Activated T-cell treated with anti-CD3 and anti-CD28 coated beads, Interleukin-2, amount 50 U/mL, for 24 hours (primary cell): ENCODE measurements at places on chromosomes 4 and X.

DNA sequence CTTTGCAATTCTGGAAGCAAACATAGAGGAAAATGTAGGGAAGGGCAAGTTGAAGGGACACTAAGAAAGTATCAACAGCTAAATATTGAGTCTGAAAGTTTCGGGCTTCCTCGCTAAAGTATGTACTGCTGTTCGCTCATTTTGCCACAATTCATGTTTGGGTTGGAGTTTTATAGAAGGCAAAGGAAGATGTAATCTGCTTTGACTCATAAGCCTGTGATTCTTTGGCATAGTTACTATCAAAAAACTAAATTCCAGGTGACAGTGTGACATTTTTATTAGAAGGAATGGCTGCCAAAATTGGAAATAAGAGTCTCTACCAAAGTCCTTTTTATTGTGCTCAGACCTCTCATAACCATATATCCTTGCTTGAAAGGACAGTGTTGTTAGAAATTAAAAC lies 336.7 kb upstream of the ADGRL3 start:
- no peaks in the 10 kb centered on the region for H3K27me3 ChIP-seq
- DNase-seq, result no peak
- no peak overlapping the region for H3K4me3 ChIP-seq
- no peaks in the 10 kb centered on the region for H3K4me1 ChIP-seq

DNA sequence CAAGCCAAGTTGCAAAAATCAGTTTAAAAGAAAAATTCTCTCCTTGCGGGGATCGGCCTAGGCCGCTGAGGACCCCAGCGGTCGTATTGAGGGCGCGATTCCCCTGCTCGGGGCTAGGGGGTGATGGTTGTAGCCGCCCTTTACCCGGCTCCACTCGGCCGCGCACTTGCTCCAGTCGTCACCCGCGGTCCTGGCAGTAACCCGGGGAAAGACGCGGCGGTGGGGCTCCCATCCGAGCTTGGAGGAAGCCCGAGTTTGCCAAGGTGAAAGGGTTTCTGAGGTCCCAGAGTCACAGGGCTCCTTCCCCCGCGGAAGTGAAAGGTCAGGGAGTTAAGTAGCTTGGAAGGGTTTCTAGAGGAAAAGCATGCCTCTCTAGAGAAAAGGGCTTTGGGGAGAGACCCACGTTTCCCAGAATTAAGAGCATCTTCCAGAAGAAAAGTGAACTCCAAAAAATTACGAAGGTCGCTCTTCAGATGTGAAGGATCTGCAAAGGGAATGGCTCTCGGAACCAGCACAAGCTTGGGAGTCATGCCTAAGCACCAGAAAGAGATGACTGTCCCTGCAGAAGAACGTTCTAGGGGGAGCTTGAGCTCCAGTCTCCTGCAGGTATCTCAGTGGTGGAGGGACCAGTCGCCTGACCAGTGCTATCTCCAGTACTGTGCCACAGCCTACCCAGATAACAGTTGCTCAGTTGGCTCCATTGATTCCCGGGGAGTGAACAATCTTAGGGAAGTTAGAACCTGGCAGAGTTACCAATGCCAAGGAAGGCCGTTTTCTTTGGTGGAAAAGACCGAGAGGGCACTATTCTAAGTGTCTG lies 875 bp downstream of the LAP3 start:
- peaks cover 56% of the 10 kb centered on the region for H3K36me3 ChIP-seq
- peaks cover 29% of the 10 kb centered on the region for H3K4me1 ChIP-seq
- peak overlapping the region; percentile 91 for H3K4me3 ChIP-seq
- H3K27me3 ChIP-seq, result no peaks in the 10 kb centered on the region
- peak; percentile 47 for DNase-seq
- peak overlapping the region; percentile 96 for H3K27ac ChIP-seq

GRCh38 chrX:153588021-153588781 lies 10.7 kb downstream of the CCNQ start:
- no peak for DNase-seq
- H3K27me3 ChIP-seq, result peaks cover 23% of the 10 kb centered on the region
- H3K4me1 ChIP-seq, result peaks cover 8% of the 10 kb centered on the region
- H3K27ac ChIP-seq, result no peak overlapping the region
- H3K4me3 ChIP-seq, result no peak overlapping the region
- H3K36me3 ChIP-seq, result peaks cover 56% of the 10 kb centered on the region

GRCh38 chr4:52126966-52127365 lies 75.9 kb downstream of the SPATA18 start:
- no peaks in the 10 kb centered on the region for H3K36me3 ChIP-seq
- H3K4me1 ChIP-seq, result no peaks in the 10 kb centered on the region
- no peak overlapping the region for H3K4me3 ChIP-seq
- DNase-seq, result no peak
- H3K27ac ChIP-seq, result no peak overlapping the region

GRCh38 chrX:49171752-49172279 lies at the start of gene PLP2:
TSS of gene PLP2 (plus strand) at chrX:49171898. CDS start at chrX:49172001, 103 bp downstream.
- H3K27me3 ChIP-seq, result no peaks in the 10 kb centered on the region
- peak within 1 kb of the TSS; percentile 88 for H3K4me3 ChIP-seq
- H3K36me3 ChIP-seq, result peaks cover 47% of the 10 kb centered on the region
- peak within 1 kb of the TSS; percentile 94 for H3K27ac ChIP-seq
- H3K4me1 ChIP-seq, result peaks cover 45% of the 10 kb centered on the region

DNA sequence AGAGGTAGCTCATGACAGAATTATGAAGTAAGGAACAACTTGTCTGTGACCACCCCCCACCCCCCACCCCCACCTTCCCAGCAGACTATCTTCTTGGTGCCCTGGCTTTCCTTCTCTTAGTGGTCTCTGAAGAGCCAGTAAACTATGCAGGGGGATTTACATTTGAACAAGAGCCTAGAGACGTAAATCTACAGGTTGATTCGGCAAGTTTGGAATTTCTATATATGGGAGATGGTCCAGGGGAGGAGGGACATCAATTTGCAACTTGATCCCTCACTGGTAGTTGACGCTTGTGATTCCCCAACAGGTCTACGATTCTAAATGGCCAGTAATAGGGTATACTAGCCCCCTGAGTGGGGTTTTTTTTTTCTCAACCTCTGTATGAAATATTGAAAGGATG lies 36.7 kb downstream of the IL13RA1 start:
- H3K27me3 ChIP-seq, result peaks cover 40% of the 10 kb centered on the region
- DNase-seq, result no peak
- H3K27ac ChIP-seq, result no peak overlapping the region
- H3K4me1 ChIP-seq, result no peaks in the 10 kb centered on the region

- peaks cover 52% of the 10 kb centered on the region for H3K36me3 ChIP-seq
- H3K4me3 ChIP-seq, result peak overlapping the region; percentile 85
- H3K27ac ChIP-seq, result peak overlapping the region; percentile 94
- no peak for DNase-seq
- H3K27me3 ChIP-seq, result peaks cover 44% of the 10 kb centered on the region
- H3K4me1 ChIP-seq, result peaks cover 55% of the 10 kb centered on the region
Observed at GRCh38 chrX:53082773-53083616, 828 bp downstream of the TSPYL2 start.

GRCh38 chr4:10413177-10413576 lies 44.0 kb downstream of the ZNF518B start:
- H3K4me3 ChIP-seq, result no peak overlapping the region
- peaks cover 17% of the 10 kb centered on the region for H3K4me1 ChIP-seq
- no peaks in the 10 kb centered on the region for H3K36me3 ChIP-seq
- H3K27me3 ChIP-seq, result no peaks in the 10 kb centered on the region
- no peak for DNase-seq

DNA sequence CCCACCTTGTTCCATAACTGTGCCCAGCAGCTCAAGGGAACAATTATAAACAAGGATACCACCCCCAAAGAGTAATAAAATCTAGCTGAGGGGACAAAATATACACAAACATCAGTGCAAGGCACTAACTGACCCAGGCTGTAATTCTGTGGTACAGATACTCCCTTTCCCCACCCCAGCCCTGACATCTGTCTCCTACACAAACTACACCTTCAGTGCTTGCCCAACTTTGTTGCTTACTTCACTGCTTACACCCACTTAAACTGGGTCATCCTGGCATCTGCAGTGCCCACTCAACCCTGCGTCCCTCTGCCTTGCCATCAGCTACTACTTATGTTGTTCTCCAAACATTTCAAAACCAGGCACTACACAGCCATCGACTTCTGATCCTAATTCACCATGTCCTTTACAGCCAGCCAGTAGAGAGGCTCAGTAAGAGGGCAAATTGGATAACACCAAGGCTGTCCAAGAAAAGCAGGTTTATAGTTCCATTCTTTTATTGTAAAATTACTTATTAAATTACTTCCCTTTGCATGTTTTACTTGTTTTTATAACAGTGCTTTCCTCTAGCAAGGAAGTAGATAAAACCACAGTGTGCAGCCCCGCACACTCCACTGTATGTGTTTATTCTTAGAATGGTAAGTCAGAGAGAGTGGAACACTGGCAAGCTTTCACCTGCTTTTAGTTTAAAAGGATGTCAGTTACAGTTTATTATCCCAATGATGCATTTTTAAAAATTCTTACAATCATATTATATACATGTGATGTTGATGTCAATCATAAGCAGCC lies 149.6 kb downstream of the INPP4B start:
- H3K36me3 ChIP-seq, result peaks cover 11% of the 10 kb centered on the region
- peaks cover 65% of the 10 kb centered on the region for H3K4me1 ChIP-seq
- peak overlapping the region; percentile 28 for H3K4me3 ChIP-seq

DNA sequence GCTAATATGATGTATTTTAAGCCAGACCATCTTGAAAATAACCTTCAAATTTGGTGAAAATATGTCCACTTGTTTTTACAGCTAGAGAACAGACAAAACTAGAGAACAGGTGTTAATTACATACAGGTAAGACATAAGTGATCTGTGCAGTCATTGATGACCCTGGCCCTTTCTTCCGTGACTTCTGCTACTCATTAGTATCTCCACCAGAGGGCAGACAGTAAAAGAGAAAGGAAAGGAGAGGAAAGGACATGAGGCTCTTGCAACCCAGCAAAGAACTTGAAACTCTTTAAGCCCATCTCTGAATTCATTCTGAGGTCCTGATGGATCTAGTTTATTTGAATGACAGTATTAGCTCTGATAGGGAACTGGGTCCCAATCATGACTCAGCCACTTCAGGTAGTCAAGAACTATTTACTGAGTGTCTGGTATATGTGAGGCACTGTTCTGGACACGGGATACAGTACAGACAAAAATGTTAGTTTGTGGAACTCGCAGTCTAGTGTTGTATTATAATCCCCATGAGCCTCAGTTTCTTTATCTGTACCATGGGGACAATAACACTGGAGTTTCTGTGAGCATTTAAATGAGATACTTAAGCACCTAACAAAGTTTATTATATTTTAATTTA lies 121.0 kb upstream of the TEX13D start:
- no peak overlapping the region for H3K4me3 ChIP-seq
- no peak for DNase-seq
- H3K4me1 ChIP-seq, result peaks cover 45% of the 10 kb centered on the region
- no peak overlapping the region for H3K27ac ChIP-seq
- H3K27me3 ChIP-seq, result peaks cover 14% of the 10 kb centered on the region

GRCh38 chrX:4741024-4741423 lies 1027.6 kb upstream of the PRKX start:
- no peaks in the 10 kb centered on the region for H3K27me3 ChIP-seq
- H3K4me1 ChIP-seq, result no peaks in the 10 kb centered on the region
- no peaks in the 10 kb centered on the region for H3K36me3 ChIP-seq
- H3K4me3 ChIP-seq, result no peak overlapping the region
- no peak overlapping the region for H3K27ac ChIP-seq
